Hepatocyte (in vitro differentiated cells): ENCODE measurements at places on chromosomes 16 and 17. TPM values are rescaled to one million over a fixed set of nuclear protein-coding genes. Genes with fewer than 3 reads are reported as not detected.

The KRTAP3-1 gene
- total RNA-seq, result not detected in 2 replicates

The EFCAB13 gene
- total RNA-seq, result 3.1 and 7.9 TPM in 2 replicates

The TEX19 gene
- not detected in 2 replicates for total RNA-seq

The MYO15A gene
- 1.2 and 2.4 TPM in 2 replicates for total RNA-seq

GRCh38 chr17:73478768-73479424 lies 165.3 kb downstream of the SDK2 start:
- H3K36me3 ChIP-seq, result no peaks in the 10 kb centered on the region
- peaks cover 32% of the 10 kb centered on the region for H3K27me3 ChIP-seq
- no peak overlapping the region for H3K4me3 ChIP-seq
- peaks cover 2% of the 10 kb centered on the region for H3K4me1 ChIP-seq
- H3K27ac ChIP-seq, result no peak overlapping the region

DNA sequence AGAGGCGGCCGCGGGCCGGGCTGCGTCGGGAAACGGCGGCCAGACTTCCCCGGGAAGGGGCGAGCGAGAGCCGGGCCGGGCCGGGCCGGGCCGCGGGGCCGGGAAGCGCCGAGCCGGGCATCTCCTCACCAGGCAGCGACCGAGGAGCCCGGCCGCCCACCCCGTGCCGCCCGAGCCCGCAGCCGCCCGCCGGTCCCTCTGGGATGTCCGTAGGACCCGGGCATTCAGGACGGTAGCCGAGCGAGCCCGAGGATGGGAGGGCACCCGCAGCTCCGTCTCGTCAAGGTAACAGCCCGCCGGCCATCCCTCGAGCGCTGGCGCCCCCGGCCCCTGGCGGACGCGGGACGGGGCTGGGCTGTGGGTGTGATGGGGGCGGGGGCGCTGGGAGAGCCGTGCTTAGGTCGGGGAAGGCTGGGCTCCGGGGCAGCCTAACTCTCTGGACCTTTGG lies at the start of gene CRHR1:
CRHR1 (plus strand) TSS at position 28 of the 448 bp plus-strand sequence; CDS start at position 253, 225 bp downstream.
- DNase-seq, result no peak
- no peak within 1 kb of the TSS for H3K27ac ChIP-seq
- peak within 1 kb of the TSS; percentile 55 for H3K4me3 ChIP-seq
- peaks cover 15% of the 10 kb centered on the region for H3K4me1 ChIP-seq
- peaks cover 89% of the 10 kb centered on the region for H3K27me3 ChIP-seq

DNA sequence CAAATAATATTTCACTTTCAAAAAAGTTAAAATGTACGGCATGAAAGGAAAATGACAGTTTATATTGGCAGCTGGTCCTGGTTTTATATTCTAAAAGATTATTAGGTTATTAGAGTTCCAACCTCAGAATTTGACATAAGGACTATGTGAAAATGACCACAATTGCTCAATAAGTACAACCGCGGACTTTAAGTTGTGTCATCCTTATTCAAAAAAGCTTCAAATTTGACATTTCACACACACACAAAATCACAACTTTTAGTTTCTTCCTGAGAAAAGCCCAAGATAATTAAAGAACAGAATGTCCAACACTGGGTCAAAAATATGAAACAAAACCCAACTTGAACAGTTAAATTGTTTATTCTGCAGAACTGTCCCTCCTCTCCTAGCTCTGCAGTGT lies 133.2 kb upstream of the AXIN2 start:
- no peak overlapping the region for H3K4me3 ChIP-seq
- no peak overlapping the region for H3K27ac ChIP-seq
- peaks cover 38% of the 10 kb centered on the region for H3K4me1 ChIP-seq
- no peaks in the 10 kb centered on the region for H3K27me3 ChIP-seq

DNA sequence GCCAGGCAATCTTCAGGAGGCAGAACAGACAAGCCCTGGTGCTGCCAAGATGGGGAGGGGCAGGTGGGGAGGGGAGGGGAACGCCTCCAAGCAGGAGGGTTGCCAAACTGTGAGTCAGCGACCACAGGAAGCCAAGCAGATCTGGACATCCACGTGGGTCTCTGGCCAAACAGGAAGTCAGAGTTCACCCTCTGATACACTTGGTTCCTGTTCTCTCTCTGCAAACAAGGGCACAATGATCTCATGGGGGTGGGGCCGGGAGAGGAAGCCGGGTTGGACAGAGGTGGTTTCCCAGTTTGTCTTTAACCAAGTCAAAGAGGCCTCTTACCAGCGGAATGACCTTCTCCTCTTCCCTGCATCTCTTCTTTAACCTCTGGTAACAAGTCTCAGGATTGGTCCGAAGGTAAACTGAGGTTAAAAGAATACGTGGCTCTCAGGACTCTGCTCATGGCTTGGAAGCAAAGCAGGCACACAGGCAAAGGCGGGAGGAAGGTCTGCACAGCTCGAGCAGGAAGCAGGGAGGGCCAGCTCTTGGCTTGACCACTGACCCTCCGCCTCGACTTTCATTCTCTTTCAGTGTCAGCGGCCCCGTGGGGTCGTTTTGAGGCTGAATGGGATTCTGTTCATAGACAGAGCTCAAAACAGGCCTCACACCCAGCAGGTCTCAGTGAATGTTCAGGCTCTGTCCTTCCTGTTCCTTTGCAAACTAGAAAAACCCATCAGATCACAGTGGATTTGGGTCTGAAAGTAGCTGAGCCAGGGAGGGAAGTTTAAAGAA lies 32.9 kb downstream of the TK2 start:
- peak overlapping the region; percentile 99 for H3K27ac ChIP-seq
- no peak overlapping the region for H3K4me3 ChIP-seq
- no peaks in the 10 kb centered on the region for H3K36me3 ChIP-seq
- no peaks in the 10 kb centered on the region for H3K27me3 ChIP-seq

GRCh38 chr17:20236578-20237227 lies 227.5 kb downstream of the SPECC1 start:
- no peak for DNase-seq
- H3K36me3 ChIP-seq, result no peaks in the 10 kb centered on the region
- H3K4me1 ChIP-seq, result no peaks in the 10 kb centered on the region
- no peak overlapping the region for H3K4me3 ChIP-seq
- H3K27me3 ChIP-seq, result no peaks in the 10 kb centered on the region

GRCh38 chr17:83178533-83179304 lies 99.3 kb downstream of the METRNL start:
- H3K4me1 ChIP-seq, result peaks cover 13% of the 10 kb centered on the region
- no peaks in the 10 kb centered on the region for H3K27me3 ChIP-seq
- H3K36me3 ChIP-seq, result no peaks in the 10 kb centered on the region
- H3K27ac ChIP-seq, result no peak overlapping the region
- peak; percentile 4 for DNase-seq
- no peak overlapping the region for H3K4me3 ChIP-seq

DNA sequence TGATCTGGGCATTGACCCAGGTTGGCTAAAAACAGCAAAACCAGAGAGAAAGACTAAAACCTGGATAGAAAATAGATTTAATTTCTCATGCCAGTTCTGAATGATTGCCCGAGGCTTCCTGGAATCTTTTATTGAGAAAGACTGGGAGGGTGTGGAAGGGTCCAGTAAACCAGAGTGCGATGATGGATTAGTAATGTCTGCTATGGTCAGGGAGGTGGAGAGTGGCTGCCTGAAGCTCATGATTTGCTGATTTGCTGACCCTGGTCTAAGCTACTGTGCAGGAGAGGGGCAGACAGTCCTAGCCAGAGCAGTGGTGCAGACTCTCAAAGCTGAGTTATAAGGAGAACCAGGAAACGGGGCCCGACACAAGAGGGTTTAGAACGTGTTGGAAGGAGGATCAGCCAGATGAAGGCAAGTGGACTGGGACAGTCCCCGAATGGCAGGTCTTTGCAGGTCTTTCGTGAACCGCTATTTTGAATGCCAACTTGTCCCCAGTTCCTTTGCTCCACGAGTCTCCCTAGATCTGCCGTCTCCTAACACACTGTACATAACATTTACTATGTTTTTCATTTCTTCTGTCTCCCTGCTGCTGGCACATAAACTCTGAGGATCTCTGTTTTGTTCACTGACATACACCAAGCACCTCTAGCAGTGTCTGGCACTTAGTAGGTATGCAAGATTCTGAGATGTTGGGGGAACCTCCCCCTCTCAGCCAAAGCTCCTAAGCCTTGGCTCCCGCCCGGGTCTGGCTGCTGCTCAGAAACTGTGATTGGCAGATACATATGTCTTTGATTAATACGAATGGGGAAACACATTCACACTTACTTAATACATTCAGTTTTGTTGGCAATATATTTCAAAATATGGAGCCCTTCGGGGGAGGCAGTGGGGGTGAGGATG lies 237.3 kb upstream of the TNRC6C start:
- DNase-seq, result no peak
- H3K27ac ChIP-seq, result no peak overlapping the region
- H3K4me3 ChIP-seq, result no peak overlapping the region
- H3K4me1 ChIP-seq, result peaks cover 6% of the 10 kb centered on the region

- no peaks in the 10 kb centered on the region for H3K36me3 ChIP-seq
- no peak overlapping the region for H3K4me3 ChIP-seq
- no peak overlapping the region for H3K27ac ChIP-seq
These were observed 38.9 kb downstream of the UBE2G1 start for GRCh38 chr17:4327606-4328005.

DNA sequence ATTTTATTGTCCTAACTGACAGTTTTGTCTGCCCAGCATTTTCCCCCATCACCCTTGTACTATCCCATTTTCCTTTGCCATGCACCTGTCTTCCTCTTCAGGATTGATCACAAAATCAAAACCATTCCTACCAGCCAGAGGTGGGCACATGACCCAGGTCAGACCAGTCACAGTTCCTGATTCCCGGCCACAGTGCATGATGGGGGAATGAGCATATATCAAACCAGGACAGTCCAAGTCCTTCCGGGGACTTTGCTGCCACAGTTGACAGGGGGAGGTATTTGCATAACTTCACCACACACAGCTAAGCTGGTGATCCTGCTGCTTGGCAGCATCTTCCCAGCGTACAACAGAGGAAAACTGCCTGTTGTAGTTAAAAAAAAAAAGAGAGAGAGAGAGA lies 493.9 kb downstream of the WWOX start:
- H3K4me3 ChIP-seq, result no peak overlapping the region
- no peaks in the 10 kb centered on the region for H3K36me3 ChIP-seq
- no peak overlapping the region for H3K27ac ChIP-seq
- no peak for DNase-seq
